ENCODE measurements at places on chromosomes 6 and 20.

GRCh38 chr6:156068881-156069280, 613.2 kb upstream of the NOX3 start:
- DNase-seq, result no peak

GRCh38 chr6:3228771-3229565, 1.5 kb upstream of the TUBB2B start:
- no peak for DNase-seq

- DNase-seq, result no peak
These were observed 15.7 kb upstream of the IGF2R start for GRCh38 chr6:159953091-159953601.

GRCh38 chr6:118708055-118708454, 56.7 kb upstream of the CEP85L start:
- DNase-seq, result no peak

- no peak for DNase-seq
These were observed 22.2 kb upstream of the KIAA1586 start for GRCh38 chr6:57024321-57024720.

DNA sequence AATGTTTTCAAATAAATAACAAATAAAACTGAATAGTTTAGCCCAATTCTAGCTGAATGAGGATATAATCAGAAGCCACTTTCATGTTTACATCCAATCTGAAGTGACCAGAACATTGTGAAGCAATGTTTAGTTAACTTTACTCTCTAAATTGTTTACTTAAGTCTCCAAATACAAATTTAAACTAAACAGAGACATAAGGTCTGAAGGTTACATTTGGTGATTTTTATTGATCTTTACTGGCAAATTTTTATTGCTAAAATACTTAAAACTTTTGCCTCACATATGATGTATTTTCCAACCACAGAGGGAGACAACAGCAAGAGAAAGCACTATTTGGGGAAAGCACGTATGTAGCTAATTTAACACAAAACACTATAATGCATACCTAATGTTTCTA, 106.8 kb upstream of the THEMIS start:
- DNase-seq, result no peak

DNA sequence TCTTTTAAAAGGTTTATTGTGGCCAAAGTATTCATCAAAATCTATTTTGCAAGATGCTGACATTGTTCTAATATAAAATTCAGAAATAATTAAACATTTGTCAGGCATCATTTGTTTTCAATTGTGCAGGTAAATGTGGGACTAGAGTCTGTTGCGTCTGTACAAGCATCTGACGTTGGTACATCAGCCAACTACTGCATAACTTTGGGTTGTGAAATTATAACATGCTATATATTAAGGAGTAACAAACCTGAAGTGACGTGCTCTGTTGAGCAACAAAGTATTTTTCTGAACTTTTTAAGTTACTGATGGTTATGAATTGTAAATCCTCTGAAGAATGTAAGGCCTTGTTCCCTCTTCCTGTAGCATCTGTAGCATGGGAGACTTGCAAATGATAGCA, 66.0 kb downstream of the RNF182 start:
- DNase-seq, result no peak

DNA sequence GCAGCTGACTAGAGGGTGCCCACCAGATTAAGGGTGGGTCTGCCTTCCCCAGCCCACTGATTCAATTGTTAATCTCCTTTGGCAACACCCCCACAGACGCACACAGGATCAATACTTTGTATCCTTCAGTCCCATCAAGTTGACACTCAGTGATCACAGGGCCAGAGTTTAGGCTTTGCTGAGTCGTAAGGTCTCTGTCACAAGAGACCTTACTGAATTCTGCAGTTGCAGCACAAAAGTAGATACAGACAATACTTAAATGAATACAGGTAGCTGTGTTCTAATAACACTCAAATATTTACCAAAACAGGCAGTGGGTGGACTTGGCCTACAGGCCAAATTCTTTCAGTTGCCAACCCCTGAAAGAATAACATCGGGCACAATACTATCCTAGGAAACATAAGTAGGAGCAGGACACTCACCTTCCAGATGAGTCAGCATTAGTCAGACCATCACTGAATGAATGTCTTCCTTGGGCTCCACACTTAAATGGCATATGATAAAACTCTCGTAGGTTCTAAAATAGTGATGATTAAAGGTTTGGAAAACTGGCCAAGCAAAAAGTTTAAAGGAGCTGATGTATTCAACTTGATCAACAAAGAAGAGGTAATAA, 190.0 kb downstream of the UBE3D start:
- no peak for DNase-seq

DNA sequence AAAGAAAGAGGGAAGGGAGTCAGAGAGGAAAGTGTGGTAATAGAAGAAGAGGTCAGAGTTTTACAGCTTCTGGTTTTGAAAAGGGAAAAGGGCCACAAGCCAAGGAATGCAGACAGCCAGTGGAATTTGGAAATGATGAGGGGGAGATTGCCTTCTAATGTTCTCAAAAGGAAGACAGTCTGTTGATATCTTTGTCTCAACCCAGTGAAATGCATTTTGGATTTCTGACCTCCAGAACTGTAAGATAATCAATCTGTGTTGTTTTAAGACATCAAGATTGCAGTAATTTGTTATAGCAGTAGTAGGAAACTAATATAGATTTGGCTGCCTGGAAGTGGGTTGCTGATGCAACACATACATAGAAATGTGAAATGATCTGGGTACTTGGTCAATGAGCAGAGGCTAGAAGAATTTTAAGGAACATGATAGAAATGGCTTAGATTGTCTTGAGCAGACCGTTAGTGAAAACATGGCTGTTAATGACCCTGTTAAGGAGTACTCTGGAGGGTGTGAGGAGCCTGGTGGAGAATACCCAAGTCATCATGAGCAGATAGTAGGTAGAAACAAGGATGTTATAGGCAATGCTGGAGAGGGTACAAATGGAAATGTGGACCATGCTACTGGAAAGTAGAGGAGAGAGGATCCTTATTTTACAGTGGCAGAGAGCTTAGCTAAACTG, 255.8 kb upstream of the RAB32 start:
- no peak for DNase-seq

Data from D721Med (cell line).